ENCODE measurements at places on chromosomes 16 and 17.

GRCh38 chr17:33127706-33128105 lies 136.1 kb downstream of the SPACA3 start:
- no peak for DNase-seq

GRCh38 chr17:8117980-8118768 lies at the start of gene ALOXE3:
Gene ALOXE3, minus strand, starts transcription at chr17:8118514. Its CDS starts 524 bp downstream, at chr17:8117990.
- DNase-seq = no peak

GRCh38 chr17:14307560-14308024 lies 6.7 kb downstream of the HS3ST3B1 start:
- DNase-seq = no peak

DNA sequence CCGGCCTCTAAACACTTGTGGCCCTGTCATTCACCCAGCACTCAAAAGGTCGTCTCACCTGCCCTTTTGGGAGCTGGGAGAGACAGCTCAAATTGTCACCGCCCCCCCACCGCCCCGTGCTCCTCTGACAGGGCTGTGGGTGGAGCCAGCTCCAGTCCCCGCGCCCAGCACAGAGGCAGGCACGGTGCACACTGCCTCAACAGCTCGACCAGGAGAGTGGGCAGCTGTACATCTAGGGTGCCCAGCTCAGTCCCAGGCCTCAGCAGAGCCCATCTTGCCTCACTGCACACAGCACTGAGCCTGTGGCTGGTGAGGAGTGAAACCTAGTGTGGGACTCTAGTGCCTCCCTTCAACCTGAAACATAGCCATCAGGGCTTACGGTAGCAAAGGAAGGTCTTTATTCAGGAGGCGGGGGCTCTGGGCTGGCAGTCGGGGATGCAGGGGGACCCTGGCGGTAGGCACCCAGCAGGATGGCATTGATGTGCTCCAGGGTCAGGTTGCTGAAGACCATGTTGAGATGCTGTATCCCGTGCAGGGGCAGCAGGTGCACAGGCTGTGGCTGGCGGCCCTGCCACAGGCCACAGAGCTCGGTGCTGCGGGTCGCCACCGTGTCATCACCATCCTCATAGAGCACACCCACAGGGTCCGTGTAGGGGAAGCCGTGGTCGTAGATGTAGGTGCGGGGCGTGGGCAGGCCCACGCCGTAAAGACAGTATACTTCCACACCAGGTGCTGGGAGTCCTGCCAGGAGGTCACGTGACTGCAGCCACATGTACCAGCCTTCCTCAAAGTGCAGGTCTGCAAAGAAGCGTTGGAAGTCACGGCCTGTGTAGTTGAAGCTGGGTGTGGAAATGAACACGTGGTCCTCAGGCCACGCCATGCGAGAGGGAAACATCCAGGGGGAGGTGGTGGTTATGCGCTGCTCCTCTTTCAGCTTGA lies 3.1 kb upstream of the PSMB10 start:
- no peak for DNase-seq

- DNase-seq = peak; percentile 89
These were observed 1.4 kb upstream of the ALDOA start for GRCh38 chr16:30063893-30064728.

- no peak for DNase-seq
These were observed 2.4 kb downstream of the THRA start for GRCh38 chr17:40064971-40065768.

DNA sequence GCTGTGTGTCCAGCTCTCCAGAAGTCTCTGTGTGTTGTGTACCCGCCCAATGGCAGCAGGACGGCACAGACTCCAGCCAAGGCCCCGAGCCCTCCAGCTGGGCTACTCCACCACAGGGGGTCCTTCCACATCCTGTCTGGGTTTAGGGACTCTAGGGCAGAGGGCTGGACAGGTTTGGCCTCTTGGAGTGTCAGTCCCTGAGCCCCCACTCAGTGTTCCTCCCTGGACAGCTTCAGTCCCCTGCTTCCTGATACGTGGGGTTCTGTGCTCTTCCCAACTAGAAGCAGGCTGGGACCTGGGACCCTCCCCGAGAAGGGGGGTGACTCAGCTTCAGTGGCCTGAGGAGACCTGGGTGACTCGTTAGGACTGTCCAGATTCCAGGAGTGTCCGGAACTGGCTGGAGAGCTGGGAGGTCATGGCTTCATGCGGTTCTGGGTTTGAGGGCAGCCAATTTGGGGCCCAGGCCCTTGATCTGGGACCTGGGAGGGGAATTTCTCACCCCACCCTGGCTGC lies 4.2 kb downstream of the CDK3 start:
- no peak for DNase-seq

DNA sequence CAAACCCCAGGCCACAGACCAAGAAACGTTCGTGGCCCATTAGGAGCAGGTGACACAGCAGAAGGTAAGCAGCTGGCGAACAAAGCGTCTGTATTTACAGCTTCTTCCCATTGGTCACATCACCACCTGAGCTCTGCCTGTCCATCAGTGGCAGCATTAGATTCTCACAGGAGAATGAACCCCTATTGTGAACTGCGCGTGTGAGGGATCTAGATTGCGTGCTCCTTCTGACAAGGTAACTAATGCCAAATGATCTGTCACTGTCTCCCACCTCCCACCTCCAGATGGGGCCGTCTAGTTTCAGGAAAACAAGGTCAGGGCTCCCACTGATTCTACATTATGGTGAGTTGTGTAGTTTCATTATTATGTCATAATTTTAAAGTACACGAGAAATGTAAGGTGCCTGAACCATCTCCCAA lies 186.3 kb downstream of the CPPED1 start:
- DNase-seq = no peak

- DNase-seq = no peak
These were observed 26.4 kb downstream of the MLYCD start for GRCh38 chr16:83925095-83925905.

- DNase-seq = no peak
These were observed at the start of gene KREMEN2 for GRCh38 chr16:2963723-2964474. Gene KREMEN2, plus strand, starts transcription at chr16:2964275. Its CDS starts 246 bp downstream, at chr16:2964521.

- DNase-seq = no peak
These were observed 30.1 kb downstream of the GNPTG start for GRCh38 chr16:1381612-1382406.

DNA sequence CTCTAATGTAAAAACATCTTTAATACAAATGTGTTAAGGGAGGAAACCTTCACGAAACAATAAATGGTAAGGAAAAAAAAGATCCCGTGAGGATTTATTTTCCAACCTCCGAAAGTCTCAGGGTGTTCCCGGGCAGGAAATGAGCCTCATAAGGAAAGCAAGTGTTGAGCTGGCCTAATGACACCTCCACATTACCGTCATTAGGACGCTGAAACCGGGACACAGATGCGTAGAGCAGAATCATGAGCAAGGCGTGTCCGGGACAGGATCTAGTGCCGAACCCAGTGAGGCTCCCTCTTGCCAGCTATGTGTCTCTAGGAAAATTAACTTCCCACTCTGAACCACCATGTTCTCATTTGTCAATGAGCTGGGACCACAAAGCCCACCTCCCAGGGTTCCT lies 22.7 kb upstream of the CYTH1 start:
- DNase-seq = no peak

- DNase-seq = no peak
These were observed 20.4 kb upstream of the ZC3H18 start for GRCh38 chr16:88549671-88550245.

DNA sequence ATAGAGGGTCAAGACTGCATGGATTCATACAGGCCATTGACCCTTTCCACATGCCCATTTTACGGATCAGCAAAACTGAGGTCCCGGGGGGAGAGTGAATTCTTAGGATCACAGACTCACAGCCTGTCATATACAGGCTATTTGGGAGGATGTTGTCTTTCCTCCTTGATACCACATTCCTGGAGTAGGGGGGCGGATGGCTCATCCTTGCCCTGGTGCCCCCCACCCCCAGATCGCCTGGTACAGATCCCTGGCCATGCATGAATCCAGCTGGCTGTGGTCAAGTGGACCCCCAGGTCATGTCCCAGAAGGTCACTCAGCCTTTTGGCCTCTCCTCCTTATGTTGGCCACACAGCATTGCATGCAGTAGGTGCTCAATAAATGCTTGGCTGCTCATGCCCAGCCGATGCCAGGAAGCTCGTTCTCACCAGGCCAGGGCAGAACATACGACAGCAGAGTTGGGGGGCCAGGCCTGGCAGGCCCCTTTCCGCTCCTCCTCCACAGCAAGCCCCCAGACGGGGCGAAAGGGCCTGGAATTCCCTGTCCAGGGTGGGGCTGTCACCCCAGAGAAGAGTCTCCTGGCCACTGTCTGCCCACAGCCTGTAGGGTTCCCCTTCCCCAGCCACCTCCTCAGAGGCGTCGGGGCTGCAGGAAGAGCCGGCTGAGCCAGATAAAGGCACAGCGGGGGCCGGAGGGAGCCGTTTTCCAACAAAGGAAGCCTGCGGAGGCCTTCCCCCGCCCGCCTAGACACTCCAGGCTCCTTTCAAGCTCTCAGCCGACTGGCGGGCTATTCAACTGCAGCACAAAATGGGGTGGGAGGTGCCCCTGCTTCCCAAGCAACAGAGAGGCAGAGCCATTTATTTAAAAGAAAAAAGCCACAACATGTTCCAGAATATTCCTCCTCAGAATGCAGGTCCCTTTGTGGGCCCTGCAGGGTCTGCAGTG lies 215.7 kb upstream of the CIBAR2 start:
- DNase-seq = no peak

DNA sequence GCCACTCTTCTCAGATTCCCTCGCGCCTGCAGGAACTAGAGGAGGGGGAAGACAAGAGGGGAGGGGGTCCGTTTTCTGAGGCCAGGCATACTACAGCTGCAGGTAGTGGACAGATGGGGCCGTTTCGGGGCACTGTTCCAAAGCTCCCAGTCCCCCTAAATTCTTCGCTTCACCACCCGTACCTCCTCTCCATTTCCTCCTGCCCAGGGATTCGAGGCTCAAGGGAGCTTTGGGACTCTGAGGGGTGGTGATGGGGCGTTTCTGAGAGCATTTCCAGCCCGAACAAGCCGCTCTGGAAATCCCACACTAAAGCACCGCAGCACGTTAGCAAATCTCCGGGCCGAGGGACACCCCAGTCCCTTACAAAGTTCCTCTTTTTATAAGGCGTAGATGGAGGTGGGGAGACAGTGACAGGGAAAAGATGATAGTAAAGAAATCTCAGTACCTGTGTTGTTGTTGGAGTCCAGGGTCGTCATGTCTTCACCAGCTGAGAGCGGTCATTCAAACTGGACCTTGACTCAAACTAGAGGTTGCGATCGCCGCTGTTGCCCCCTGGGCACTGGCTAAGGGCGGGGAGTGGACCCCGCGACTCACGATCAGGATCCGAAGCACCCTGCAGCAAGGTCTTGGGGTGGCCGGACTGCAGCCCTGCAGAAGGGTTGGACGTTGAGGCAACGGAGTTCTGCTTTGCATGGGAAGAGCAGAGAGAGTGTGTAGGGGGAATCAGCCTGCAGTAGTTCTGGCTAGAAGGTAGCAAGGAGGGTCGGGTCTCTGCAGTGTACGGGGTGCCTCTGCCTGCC lies 570 bp downstream of the NR1D1 start:
- peak; percentile 14 for DNase-seq

- peak; percentile 80 for DNase-seq
These were observed at the start of gene BCKDK for GRCh38 chr16:31108035-31108793. Gene BCKDK, plus strand, starts transcription at chr16:31108386. Its CDS starts 838 bp downstream, at chr16:31109224.

GRCh38 chr16:54690710-54691109 lies 240.0 kb upstream of the IRX5 start:
- no peak for DNase-seq

- DNase-seq = no peak
These were observed 934.8 kb upstream of the EEF2KMT start for GRCh38 chr16:6032438-6032837.

DNA sequence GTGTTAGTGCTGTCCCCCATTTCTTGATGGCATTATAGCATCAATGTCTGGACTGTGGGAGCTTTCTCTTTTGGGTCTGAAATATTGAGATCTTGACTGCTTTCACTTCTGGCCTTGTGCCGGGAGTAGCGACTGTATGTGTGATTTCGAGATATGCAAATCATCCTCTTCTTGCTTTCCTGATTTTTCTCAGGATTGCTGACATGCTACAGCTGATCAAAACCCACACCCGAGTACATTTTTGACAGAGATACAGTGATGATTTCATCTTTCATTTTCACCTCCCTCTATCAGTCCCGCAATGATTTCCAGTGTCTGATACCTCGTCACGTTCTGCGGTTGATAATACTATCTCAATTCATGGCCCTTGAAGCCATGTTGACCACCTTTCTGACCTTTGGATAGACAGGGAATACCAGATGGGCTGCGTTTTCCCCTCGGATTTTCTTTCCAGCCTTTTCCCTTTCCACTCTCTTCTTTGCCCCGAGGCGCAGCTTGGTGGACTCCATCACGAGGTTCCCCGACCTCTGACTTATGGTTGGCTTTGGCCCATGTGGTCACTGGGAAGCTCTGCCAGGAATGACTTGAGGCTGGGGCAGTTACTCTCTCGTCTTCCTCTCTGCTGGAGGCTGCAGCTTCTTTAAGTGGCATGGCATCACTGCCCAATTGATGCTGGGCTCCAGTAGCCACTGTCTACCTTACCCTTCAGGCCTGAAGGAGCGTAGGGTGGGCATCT lies 184.4 kb downstream of the SNX29 start:
- DNase-seq = no peak

DNA sequence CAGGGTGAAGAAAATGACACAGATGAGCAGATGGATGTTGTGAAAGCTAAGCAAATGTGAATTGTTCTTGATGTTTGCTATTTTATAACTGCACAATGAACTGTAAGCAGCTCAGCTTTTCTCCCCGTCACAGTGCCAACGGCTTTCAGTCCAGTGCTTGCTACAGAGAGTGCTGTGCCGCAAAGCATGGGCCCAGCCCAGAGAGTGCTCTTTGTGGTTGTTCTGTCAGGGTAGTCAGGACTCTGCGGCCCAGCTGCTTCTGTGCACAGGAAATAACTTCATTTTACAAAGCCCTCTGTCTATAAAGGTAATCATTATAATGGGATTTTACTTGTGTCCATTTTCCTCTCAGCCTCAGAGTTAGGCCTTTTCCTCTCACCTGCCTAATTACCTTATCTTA lies 39.1 kb downstream of the CDRT15 start:
- DNase-seq = no peak

DNA sequence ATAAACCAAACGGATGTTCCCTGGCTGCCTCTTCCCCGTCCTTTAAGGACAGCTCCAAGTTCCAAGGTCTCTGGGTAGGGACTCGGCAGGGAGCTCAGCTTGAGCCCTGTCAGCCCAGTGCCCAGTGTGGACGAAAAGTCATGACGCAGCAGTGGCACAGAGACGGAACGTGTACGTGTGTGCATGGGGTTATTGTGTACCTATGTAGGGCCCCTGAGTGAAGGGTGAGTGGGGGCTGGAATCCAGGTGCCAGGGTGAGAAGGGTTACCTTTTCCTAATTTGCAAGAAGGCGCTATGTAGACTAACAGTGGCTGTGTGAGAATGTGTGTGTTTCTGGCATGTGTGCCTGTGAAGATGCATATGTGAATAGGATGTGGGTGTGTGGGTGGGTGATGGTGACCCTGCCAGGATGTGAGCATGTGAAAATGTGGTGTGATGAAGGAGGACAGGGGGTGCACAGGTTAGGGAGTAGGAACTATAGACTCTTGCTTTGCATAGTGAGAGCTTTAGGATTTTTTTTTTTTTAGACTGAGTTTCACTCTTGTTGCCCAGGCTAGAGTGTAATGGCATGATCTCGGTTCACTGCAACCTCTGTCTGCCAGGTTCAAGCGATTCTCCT lies 6.0 kb downstream of the SCN4A start:
- no peak for DNase-seq
